ENCODE measurements at places on chromosomes 1 and 21. TPM values are rescaled to one million over a fixed set of nuclear protein-coding genes. Genes with fewer than 3 reads are reported as not detected.

GRCh38 chr1:41915786-41916571 is 2.7 kb downstream of the HIVEP3 start:
- no peak for DNase-seq
- no peak overlapping the region for H3K27ac ChIP-seq
- no peak overlapping the region for H3K4me3 ChIP-seq
- peaks cover 44% of the 10 kb centered on the region for H3K27me3 ChIP-seq
- no peaks in the 10 kb centered on the region for H3K36me3 ChIP-seq

The LCE1C gene
- not detected for total RNA-seq

DNA sequence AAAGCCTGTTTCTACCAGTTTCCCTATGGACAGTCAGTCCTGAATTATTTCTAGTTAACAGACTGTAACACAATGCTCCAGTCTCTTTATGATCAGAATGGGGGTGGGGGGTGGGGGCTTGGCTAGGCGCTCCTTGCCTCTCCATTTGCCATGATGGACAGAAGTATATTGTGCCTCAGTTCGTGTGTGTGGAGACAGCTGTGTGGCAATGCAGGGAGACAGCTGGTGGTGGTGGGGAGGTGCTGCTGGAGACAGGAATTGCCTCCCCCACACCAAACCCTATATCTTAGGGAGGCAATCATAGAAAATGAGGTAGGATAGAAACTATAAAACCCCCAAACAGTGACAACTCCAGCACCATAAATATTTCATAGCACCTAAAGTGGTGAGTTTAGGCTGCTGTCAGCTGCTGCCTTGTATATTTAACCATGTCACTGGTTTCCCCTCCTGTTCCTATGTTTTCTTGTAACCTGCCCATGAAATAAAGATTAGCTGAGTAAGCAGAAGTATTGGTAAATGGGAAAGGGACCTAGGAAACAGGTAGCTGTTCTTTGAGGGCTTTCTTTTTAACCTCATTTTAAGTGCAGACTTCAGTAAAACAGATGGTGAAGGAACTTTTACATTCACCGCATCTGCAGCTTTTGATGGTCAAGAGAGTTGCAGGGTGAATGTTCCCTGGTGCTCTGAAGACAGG is 3.4 kb downstream of the PLXNA2 start:
- H3K27ac ChIP-seq = no peak overlapping the region
- no peaks in the 10 kb centered on the region for H3K36me3 ChIP-seq
- H3K4me3 ChIP-seq = no peak overlapping the region

DNA sequence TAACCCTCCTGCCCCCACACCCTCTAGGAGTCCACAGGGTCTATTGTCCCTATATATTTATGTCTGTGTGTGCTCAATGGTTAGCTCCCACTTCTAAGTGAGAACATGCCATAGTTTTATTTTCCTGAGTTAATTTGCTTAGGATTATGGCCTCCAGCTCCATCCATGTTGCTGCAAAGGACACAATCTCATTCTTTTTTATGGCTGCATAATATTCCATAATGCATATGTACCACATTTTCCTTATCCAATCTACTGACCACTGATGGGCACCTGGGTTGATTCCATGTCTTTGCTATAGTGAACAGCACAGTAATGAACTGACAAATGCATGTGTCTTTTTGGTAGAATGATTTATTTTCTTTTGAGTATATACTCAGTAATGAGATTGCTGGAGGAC is 13.3 kb upstream of the FHAD1 start:
- H3K27me3 ChIP-seq = peaks cover 25% of the 10 kb centered on the region
- no peaks in the 10 kb centered on the region for H3K4me1 ChIP-seq
- no peaks in the 10 kb centered on the region for H3K36me3 ChIP-seq
- no peak overlapping the region for H3K4me3 ChIP-seq
- no peak overlapping the region for H3K27ac ChIP-seq
- DNase-seq = no peak

GRCh38 chr1:117366177-117367045 is 838 bp upstream of the MAN1A2 start:
- H3K4me3 ChIP-seq = peak overlapping the region; percentile 75
- peak overlapping the region; percentile 94 for H3K27ac ChIP-seq
- H3K4me1 ChIP-seq = peaks cover 8% of the 10 kb centered on the region
- no peaks in the 10 kb centered on the region for H3K27me3 ChIP-seq
- peak; percentile 98 for DNase-seq
- no peaks in the 10 kb centered on the region for H3K36me3 ChIP-seq

DNA sequence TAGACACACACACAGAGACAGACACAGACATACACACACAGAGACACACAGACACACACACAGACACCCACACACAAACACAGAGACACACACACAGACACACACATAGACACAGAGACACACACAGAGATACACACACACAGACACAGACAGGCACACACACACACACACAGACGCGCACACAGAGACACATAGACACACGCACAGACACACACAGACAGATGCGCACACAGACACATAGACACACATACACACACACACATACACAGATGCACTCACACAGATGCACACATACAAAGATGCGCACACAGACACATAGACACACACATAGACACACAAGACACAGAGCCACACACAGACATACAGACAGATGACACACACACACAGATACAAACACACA is 16.0 kb downstream of the KIF21B start:
- no peak for DNase-seq
- H3K27me3 ChIP-seq = no peaks in the 10 kb centered on the region
- no peak overlapping the region for H3K4me3 ChIP-seq
- H3K36me3 ChIP-seq = no peaks in the 10 kb centered on the region
- H3K27ac ChIP-seq = no peak overlapping the region
- peaks cover 4% of the 10 kb centered on the region for H3K4me1 ChIP-seq

- H3K27me3 ChIP-seq = peaks cover 31% of the 10 kb centered on the region
- no peak for DNase-seq
- no peak overlapping the region for H3K27ac ChIP-seq
- no peaks in the 10 kb centered on the region for H3K36me3 ChIP-seq
- H3K4me1 ChIP-seq = peaks cover 17% of the 10 kb centered on the region
- H3K4me3 ChIP-seq = peak overlapping the region; percentile 2
Measured at GRCh38 chr1:220528679-220529501, 954 bp downstream of the MARK1 start.

The ZNF683 gene
- total RNA-seq = not detected

The LGR6 gene
- 0.20 TPM for total RNA-seq

GRCh38 chr1:201284636-201285035 is 1.3 kb downstream of the PKP1 start:
- H3K27me3 ChIP-seq = peaks cover 86% of the 10 kb centered on the region
- no peak overlapping the region for H3K27ac ChIP-seq
- H3K4me1 ChIP-seq = no peaks in the 10 kb centered on the region
- H3K4me3 ChIP-seq = no peak overlapping the region
- no peaks in the 10 kb centered on the region for H3K36me3 ChIP-seq
- no peak for DNase-seq

GRCh38 chr21:36412916-36413315 is 27.7 kb downstream of the CHAF1B start:
- no peaks in the 10 kb centered on the region for H3K4me1 ChIP-seq
- H3K27ac ChIP-seq = no peak overlapping the region
- no peak for DNase-seq
- no peak overlapping the region for H3K4me3 ChIP-seq

GRCh38 chr1:157723157-157723556 is 22.6 kb upstream of the FCRL3 start:
- H3K4me3 ChIP-seq = no peak overlapping the region
- no peaks in the 10 kb centered on the region for H3K27me3 ChIP-seq
- no peaks in the 10 kb centered on the region for H3K4me1 ChIP-seq
- no peak for DNase-seq
- H3K27ac ChIP-seq = no peak overlapping the region

- DNase-seq = no peak
- H3K4me1 ChIP-seq = no peaks in the 10 kb centered on the region
- peaks cover 56% of the 10 kb centered on the region for H3K36me3 ChIP-seq
- H3K4me3 ChIP-seq = no peak overlapping the region
- no peak overlapping the region for H3K27ac ChIP-seq
Measured at GRCh38 chr1:28604411-28604810, 12.3 kb downstream of the RAB42 start.

DNA sequence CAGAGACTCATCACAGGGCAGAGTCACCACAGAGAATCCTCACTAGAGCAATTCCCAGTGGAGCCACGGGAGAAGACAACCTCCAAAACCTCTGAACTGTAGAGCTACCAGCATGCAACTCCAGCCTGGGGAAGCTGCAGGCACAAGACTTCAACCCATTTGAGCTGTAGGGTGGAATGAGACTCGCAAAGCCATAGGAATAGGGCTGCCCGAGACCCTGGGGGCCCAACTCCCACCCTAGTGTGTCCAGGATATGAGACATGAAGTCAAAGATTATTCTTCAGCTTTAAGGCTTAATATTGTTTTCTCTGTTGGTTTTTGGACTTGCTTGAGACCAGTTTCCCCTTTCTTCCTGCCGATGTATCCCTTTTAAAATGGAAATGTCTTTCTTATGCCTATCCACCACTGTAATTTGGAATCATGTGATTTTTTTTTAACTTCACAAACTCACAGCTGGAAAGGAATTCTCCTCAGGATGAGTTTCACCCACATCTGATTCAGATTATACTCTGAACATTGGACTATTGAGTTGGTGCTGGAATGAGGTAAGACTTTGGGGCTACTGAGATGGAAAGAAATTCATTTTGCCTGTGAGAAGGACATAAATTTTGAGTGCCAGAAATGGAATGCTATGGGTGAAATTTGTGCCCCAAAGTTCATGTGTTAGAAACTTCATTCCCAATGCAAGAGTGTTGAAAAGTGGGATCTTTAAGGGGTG is 59.6 kb upstream of the ST6GALNAC5 start:
- no peak overlapping the region for H3K4me3 ChIP-seq
- DNase-seq = no peak
- H3K27ac ChIP-seq = no peak overlapping the region
- H3K4me1 ChIP-seq = no peaks in the 10 kb centered on the region
- no peaks in the 10 kb centered on the region for H3K36me3 ChIP-seq
- H3K27me3 ChIP-seq = no peaks in the 10 kb centered on the region
